Stimulated activated CD8-positive, alpha-beta memory T cell treated with anti-CD3 and anti-CD28 coated beads, Interleukin-4, amount 100 ng/mL, for 48 hours (primary cell): ENCODE measurements at places on chromosomes 2 and 18.

GRCh38 chr2:16785149-16785548 is 119.5 kb upstream of the CYRIA start:
- no peak for DNase-seq

GRCh38 chr2:66686755-66687154 is 251.8 kb downstream of the MEIS1 start:
- no peak for DNase-seq

DNA sequence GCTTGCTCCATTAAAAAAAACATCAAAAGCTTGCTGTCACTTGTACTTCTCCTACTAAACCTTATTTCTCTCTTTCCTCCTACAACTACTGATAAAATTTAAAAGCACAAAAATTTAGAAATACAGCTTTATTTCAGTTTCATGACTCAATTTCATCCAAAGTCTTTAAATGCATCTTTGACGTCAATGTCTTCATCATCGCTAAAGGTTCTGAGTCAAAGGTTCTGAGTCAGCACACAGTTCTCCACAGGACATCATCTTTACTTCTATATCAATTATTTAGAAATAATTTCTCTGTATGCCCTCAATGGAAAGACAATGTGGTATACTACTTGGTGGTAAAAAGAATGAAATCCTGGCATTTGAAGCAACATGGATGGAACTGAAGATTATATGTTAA is 163.9 kb upstream of the DNMT3A start:
- no peak for DNase-seq

GRCh38 chr18:56995579-56996188 is 151.2 kb upstream of the BOD1L2 start:
- DNase-seq: no peak

DNA sequence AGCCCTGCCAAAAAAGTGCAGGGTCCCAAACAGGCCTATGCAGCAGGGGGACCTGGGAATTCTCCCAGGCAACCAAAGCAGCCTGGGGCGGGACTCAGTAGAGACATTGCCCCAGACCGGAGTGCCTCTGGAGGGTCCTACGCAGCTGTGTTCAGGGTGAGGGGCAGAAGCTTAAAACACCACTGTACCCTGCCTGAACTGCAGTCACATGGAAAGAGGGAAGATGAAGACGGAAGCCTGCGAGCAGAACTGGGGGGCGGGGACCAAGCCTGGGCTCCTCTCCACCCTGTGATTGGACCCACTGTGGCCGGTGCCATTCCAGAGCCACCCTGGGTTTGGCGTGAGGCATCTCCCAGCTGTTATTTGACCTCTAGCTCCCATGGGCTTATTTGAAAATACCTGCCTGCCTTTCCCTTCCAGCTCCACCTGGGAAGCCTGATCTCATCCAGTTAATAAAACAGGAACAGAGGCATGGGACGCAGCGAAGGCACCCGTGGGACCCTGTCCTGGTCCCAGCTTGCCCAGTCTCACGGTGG is 183.1 kb downstream of the SMAD2 start:
- no peak for DNase-seq

GRCh38 chr2:51027968-51028367 is 4.0 kb downstream of the NRXN1 start:
- DNase-seq: no peak

DNA sequence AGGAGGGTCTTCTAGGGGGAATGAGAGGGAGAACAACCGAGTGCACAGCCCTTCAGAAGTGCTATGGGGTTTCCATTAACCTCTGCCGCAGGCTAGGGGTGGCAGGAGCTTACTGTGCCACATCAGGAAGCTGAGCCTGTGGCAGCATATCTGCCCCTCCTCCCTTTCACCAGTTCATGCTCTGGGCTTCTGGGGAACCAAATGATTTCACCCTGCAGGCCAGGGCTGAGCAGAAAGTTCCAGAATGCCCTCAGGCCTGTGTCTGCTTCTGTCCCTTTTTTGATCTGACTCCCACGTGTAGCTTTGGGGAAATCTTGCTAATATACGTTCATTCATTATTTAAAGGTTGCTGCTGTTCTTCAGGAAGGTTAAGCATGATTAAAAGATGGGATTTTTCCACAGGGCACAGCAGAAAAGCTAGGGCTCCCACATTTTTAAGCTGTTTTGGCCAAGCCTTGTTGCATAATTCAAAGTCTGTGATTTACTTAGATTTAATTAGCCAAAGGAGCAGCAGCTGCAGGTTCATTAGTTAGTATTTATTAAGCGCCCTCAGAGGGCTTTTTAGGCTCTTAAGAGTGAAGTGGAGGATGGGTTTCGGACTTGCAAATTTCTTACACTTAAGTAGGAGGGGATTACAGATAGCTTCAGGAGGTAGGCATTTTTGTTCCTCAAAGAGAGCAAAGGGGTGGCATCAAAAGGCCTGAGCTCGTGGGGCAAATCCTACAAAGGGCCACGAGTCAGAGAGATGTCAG is 10.2 kb downstream of the TMEM247 start:
- DNase-seq: no peak

DNA sequence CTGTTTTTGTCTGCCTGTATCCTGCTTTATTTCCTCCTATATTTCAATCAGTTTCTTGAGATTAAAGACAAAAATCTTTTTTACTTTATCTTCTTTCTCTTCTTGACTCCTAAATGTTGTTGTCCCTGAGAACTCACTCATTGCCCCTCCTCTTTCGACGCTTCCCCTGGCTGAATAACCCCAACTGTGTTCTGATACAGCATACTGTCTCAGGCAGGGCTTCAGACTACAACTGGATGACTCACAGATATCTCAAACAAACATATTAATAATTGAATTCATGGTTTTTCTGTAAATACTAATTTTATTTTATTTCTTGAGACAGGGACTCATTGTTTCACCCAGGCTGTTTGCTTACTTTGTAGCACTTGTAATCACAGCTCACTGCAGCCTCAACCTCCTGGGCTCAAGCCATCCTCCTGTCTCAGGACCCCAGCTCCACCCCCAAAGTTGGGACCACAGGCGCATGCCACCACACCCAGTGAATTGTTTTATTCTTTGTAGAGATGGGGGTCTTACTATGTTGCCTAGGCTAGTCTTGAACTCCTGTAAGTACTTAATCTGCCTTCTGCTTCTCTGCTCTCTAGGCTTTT is 9.4 kb downstream of the ITGAV start:
- no peak for DNase-seq

- no peak for DNase-seq
These were observed 456.2 kb downstream of the PARD3B start for GRCh38 chr2:205001300-205001966.

- DNase-seq: no peak
These were observed 623.0 kb downstream of the NRXN1 start for GRCh38 chr2:50408936-50409335.

DNA sequence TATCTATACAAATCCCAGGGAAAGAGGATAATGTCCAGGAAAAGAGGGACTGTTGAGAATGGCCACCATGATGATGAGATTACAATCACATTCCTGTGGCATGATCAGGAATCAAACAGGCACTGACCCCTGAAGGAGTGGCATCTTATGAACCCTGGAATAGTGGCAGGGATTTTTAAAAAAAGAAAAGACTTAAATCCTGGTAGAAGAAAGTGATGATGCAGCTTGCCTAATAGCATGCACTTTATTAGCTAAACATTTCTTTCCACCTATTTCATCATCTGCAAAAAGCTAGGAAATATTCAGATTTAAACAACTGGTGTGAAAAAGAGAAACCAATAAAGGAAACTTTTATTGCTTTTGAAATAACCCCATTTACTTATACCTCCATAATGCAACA is 87.2 kb upstream of the FSHR start:
- DNase-seq: no peak

DNA sequence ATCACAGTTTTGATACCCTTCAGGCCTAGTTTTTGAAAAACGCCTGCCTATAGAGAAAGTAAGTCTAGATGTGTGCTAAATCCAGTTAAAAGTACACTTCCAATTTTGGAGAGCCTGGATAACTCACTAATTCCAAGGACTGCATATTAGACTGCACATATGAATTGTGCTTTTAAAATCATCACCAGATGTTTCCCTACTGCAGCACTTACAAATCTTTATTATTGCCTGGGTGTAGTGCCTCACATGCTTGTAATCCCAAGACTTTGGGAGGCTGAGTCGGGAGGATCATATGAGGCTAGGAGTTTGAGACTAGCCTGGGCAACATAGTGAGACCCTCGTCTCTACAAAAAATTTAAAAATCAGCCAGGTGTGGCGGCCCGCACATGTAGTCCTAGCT is 35.9 kb upstream of the HTR2B start:
- DNase-seq: no peak

DNA sequence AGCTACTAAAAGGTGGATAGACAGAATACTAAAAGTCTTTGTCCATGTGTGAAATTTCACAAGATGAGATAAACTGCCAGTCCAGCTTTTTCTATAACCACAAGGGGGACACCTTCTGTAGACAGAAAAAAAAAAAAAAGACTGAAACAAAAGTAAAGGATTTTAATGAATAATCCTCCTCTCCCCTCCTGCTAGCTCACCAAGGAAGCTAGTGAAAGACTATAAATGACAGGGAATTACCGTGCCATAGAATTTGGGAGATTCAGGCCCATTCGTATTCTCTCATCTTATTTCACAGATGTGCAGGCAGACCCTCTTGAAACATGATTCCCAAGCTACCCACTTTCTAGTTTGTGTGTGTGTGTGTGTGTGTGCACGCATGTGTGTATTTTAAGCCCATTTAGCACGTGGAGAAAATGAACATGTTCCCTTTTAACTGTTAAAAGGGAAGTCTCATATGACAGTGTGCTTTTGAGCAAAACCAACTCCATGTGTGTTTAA is 36.3 kb upstream of the SLC8A1 start:
- no peak for DNase-seq

GRCh38 chr2:188518381-188518780 is 226.7 kb downstream of the GULP1 start:
- no peak for DNase-seq

DNA sequence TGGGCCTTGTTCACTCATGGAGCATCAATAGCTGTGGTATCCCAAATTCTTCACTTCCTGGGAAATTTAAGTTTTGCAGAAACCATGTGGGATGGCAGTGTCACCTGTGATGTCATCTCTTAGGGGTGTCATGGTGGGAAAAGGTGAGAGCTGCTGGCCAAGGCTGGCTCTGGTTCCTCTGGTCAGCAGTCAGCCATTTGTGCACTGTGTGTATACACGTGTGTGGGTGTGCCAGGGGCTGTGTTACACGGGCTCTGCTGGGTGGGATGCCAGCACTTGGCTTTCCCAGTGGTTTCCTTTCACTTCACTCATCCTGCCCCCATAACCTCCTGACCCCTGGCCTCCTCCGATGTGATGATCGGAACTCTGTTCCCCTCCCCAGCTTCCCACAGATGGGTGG is 21.3 kb downstream of the SAG start:
- DNase-seq: no peak

GRCh38 chr18:41022484-41022883 is 932.5 kb upstream of the PIK3C3 start:
- no peak for DNase-seq

- DNase-seq: no peak
These were observed 18.0 kb downstream of the ANKRD44 start for GRCh38 chr2:197292619-197293018.

GRCh38 chr18:8493141-8493540 is 116.1 kb upstream of the RAB12 start:
- DNase-seq: no peak

DNA sequence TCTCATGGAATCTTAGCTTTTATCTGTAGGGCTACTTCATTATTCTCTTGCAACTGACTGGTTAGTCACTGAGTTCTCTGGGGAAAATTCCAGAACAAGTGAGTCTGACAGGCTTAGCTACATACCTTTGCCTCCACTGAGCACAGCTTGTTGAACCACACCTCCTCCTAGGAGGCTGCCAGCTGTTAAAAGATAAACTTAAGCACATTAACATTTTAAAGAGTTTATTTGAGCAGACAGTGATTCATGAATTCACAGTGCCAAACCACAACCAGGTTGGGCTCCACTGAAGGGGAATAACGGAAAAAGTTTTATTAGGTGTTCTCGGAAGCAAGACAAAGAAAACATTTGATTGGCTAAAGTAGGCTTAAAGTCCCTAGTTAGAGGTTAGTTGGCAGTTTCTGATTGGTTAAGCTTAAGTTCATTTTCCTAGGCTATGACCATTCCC is 12.5 kb upstream of the SLC38A11 start:
- DNase-seq: no peak

- no peak for DNase-seq
These were observed 182.7 kb downstream of the LTBP1 start for GRCh38 chr2:33129263-33130053.

DNA sequence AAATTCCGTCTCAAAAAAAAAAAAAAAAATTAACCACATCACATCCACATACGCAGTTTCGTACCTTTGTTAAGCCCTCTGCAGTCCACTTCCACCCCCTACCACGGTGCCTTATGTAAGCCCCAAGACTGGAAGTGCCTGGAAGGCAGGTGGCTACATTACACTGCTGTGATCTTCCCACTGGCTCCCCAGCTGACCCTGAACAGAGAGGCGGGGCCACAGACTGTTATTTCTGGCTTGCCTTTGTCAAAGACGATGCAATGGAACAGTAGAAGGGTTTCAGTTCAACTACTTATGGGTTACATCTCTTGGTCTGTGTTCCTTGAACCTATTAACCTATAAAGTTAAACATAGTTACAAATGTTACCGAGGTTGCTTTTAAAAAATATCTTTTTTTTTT is 15.7 kb upstream of the COX7A2L start:
- DNase-seq: no peak

DNA sequence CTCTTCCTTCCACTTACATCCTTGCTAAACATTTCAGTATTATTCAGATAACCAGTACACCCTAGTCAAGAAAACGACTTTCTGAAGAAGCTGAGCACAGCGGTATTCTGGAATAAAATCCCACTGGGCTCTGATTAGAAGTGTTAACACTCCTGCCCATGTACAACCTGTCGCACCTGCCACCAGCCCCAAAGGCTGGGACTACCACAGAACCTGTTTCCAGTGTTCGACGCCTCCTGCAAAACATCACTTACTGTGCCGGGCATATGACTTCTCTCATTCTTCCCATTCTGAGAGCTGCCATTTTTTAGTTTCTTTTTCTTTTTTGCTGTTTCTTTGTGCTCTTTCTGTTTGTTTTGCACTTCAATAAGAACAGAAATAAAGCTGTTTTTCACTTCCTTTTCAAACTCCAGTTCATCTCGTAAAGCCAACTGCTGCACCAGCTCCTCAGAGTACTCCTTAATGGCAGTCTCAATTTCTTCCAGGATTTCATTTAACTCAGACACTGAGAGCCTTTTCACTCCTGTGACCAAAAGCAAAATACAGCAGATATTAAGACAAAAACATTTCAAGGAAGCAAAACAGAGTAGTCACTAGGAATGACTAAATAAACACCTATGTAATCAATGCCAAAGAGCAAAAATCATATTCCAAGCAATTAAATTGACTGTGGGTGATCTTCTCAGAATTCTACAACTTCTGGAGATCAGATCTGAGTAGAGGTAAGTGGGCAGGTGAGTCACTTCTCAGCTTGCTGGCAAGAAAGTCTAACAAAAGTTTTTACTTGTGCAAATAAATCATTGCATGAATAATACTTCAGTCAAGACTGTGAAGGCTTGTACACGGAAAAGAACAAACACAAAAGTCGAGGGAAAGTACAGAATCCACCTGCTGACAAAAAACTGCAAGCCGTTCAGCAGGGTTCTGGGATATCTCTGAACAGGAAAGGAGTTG is 19.3 kb downstream of the FEZ2 start:
- no peak for DNase-seq

- no peak for DNase-seq
These were observed 138.9 kb upstream of the PELI1 start for GRCh38 chr2:64283006-64283570.

- DNase-seq: no peak
These were observed 36.8 kb upstream of the C2orf74 start for GRCh38 chr2:61125123-61125710.

- no peak for DNase-seq
These were observed 551.7 kb downstream of the ARHGAP15 start for GRCh38 chr2:143680885-143681405.

- no peak for DNase-seq
These were observed 28.0 kb downstream of the ACKR3 start for GRCh38 chr2:236597629-236598028.
